ENCODE measurements at places on chromosomes 6 and 20.

- DNase-seq: no peak
These were observed 580.7 kb downstream of the KIF16B start for GRCh38 chr20:15992564-15992963.

DNA sequence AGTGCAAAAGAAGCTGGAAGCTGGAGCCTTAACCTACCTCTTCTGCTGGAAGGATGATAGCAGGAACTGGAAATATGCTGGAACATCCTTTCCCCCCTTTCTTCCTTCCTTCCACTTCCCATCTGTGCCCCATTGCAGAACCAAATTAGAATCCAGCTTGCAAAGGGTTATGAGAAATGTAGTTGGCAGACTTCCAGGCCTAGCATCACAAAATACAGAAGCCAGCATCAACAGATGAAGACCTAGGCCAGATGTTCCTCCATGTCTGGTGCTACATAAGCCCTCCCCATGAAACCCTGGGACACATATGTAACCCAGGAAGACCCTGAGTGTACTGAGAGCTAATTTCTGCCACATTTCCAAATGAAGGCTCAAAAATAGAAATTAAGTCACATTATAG, 40.0 kb upstream of the TFAP2B start:
- DNase-seq: no peak

DNA sequence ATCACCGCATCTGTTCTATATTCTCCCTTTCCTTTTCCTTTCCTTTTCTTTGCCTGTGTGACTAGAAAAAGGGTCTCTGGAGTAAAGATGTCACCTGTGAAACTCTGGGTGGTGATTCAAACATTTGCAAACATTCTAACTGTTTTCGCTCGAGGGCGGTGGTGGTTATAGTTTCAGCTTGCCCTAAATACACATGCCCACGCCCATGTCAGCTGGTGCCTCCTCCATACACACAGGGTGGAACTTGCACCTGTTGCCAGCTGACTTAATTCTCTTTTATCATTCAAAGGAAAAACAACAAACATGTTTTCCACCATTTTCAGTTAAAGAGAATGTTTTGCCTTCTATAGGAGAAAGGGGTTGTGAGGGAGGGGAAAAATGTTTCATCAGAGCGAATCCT, 381.9 kb upstream of the ARID1B start:
- DNase-seq: no peak

- DNase-seq: no peak
These were observed 3.2 kb downstream of the TTBK1 start for GRCh38 chr6:43246301-43247113.

- DNase-seq: no peak
These were observed 35.4 kb downstream of the NINL start for GRCh38 chr20:25549843-25550477.

DNA sequence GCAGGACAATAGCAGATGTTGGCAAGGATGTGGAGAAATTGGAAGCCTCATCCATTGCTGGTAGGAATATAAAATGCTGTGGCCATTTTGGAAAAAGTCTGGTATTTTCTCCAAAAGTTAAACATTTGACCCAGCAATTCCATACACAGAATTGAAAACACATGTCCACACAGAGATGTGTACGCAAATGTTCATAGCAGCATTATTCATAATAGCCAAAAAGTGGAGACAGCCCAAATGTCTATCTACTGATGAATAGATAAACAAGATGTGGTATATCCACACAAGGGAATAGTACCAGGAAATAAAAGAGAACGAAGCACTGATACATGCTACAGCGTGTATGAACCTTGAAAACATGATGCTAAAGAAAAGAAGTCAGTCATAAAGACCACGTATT, 40.5 kb downstream of the CFAP61 start:
- no peak for DNase-seq

DNA sequence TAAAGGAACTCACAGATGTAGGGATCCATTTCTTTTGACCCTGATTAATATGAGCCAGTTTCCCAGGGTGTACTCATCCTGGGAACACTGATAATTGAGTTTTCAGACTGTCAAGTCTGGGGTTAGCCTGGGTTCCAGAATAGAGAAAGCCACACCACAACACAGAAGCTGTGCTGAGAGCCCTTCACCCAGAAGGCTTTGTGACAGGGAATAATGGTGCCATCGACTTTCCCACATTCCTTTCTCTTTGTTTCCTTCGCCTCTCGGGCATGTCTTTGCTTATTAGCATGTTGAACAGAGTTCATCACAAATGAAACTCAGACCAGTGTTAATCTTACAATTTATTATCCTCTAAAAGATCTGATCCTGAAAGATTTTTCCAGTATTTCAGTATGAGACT, 95.0 kb downstream of the TCP11 start:
- DNase-seq: no peak

DNA sequence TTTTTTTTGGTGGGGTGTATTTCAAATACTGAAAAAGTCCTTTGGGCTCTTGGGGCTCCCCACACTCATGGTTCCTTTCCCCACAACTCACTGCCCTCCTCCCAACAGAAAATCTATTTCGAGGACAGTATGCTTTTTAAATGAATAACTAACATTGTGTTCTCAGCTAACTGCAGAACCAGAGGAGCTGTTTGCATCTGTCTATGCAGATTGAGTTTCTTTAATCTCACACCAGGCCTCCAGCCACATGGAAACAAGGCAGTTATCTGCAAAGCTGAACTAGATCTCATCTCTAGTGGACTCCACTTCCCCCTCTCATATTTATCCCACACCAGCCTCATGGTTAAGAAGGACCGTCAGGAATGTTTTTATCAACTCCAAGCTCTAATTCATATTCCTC, 955.1 kb downstream of the KIF16B start:
- DNase-seq: no peak

GRCh38 chr20:31679357-31680285, 41.9 kb downstream of the COX4I2 start:
- no peak for DNase-seq

GRCh38 chr6:154403788-154404187, 47.2 kb upstream of the IPCEF1 start:
- no peak for DNase-seq

DNA sequence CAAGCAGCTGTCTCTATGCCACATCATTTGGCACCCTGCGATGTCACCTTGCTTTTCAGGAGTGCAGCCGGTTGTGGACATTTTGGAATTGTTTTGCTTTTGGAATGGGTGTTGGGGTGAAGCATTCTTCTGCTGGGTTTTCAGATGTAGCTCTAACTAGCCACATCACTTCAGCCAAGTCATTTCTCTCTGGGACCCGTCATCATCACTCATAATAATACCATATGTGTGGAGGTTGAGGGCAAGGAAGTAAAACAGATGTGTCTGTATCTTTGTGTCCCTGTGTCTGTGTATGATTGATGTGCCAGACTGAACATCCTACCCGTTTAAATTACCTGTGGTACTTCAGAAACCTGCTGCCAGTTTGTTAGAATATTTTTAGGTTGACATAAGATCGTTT, 49.5 kb upstream of the TULP4 start:
- DNase-seq: no peak

DNA sequence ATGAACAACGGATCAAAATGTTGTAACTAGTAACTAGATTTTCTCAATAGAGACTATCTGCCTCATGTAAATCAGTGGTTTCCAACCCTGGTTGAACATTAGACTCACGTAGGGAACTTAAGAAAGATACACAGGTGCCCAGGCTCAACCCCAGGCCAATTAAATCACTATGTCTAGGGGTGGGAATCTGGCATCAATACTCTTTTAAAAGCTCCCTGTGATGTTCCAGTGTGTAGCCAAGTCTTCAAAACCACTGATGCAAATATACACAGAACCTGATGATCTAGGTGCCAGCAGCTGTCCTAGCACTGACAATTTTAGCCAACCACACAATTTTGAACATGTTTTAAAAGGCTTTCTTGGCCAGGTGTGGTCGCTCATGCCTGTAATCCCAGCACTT, 128.7 kb downstream of the TBC1D32 start:
- no peak for DNase-seq

GRCh38 chr6:142567461-142567860, 265.7 kb downstream of the ADGRG6 start:
- no peak for DNase-seq

GRCh38 chr6:63814459-63814858, 178.9 kb downstream of the PHF3 start:
- DNase-seq: no peak

DNA sequence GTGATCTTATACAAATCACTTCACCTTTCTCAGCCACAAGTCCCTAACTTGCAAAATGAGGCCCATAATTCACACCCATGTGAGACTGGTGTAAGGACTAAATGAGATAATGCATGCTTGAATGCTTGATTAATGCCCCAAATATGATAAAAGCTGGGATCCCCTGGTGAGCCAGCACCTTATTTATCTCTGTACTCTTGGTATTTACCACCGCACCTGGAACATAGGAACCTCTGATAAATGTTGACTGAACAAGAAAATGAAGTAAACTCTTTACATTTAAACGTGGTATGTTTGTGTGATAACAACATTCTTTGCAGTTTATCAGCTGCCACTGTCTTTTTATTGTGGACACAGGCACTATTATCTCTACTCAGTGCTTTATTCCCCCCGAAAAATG, 2.5 kb upstream of the APOBEC2 start:
- DNase-seq: no peak

DNA sequence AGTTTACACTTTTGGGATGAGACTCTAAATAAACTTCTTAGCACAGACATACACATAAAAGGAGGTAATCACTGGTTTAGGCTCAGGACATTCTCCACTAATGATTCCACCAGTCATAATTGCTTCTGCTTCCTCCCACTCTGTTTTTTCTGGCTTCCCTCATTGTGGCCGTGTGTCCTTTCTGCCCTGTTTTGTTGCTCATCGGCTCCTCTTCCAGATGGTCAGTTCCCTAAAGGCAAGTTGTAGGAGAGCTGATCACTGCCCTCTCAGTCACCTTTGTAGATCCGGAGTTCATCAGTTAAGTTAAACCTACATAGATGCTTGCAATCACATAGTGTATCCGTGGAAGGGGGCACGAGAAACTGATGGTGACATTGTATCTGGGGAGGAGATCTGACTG, 200.5 kb upstream of the ARG1 start:
- no peak for DNase-seq

DNA sequence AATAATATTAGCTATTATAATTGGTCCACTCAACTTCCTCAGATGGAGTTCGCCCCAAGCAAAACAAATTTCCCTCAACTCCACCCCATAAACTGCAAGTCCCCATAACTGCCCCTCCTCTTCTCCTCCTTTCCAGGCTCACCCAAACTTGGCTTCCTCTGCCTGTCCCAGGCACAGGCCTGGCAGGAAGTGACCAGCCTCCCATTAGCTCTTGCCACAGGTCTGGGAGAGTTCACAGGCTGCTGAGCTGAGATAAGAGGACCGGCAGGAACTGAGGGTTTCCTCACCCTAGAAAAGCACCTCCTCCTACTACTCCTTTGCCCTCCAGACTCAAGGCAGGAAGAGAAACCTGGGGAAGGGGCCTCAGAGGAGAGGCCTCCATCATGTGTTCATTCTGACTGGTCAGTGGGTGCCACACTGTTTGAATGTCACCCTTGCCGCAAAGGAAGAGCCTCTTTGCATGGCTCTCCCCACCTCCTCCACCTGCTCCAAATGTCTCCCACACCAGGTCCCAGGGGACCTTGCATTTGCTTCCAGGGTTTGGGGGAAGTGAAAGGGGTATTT, 24.5 kb upstream of the SMIM29 start:
- no peak for DNase-seq

- no peak for DNase-seq
These were observed 84.7 kb downstream of the PHACTR3 start for GRCh38 chr20:59688999-59689398.

DNA sequence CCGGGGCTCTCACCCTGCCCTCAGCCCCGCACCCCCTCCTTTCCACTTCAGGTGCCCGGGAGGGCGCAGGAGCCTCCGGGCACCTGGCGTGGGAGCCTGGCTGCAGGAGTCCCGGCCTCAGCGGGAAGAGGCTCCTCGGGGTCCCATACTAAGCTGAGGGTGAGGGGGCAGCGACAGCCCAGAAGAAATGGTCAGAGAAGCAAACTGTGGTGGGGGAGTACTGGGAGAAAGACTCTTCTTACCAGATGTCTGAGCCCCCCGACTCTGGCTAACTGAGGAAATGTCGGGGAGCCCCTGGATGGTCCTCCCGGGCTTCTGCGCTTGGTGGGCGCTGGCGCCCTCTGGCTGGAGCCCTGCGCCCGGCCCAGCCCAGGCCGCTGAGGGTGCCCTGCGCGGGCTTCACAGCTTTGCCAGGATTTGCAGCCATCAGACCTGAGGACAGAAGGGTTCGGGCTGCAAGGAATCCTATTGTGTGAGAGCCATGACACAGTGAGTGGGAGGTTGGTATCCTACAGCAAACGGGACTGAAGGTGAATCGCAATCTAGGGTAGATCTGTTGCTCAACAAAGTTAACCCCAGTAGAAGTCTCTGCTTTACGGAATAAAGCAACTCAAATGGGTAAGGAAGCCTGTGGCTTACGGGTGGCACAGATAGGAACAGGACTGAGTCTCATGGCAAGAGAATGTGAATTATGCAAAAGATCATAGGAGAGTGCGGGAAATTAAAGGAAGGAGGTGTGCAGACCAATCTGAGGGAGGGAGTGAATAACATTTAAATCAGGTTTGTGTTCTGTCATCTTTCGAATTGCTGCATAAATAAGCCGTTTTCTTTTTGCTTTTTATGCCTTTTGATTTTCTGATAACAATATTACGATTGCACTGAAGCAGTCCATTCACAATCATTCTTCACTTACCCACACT, 639 bp upstream of the RCAN2 start:
- DNase-seq: no peak

GRCh38 chr6:3325210-3325609, 66.5 kb downstream of the PSMG4 start:
- no peak for DNase-seq

- DNase-seq: no peak
These were observed 8.5 kb upstream of the TUBB2A start for GRCh38 chr6:3165631-3166534.

DNA sequence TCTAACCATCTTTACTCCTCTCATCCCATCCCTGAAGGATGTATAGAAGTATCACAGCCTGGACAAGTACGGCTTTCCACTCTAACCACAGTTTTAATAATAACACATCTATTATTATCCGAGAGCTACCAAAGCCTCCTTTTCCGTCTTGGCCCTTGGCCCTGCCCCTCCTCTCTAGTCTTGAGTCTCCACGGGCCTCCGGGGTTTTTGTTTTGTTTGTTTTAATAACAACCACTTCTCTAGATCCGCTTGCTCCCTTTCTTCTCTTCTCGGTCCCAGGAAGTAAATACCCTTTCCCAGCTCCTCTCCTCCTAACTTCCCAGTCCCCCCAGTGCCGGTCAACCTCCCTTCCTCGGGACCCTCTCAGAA, 661 bp downstream of the LCA5 start:
- no peak for DNase-seq

DNA sequence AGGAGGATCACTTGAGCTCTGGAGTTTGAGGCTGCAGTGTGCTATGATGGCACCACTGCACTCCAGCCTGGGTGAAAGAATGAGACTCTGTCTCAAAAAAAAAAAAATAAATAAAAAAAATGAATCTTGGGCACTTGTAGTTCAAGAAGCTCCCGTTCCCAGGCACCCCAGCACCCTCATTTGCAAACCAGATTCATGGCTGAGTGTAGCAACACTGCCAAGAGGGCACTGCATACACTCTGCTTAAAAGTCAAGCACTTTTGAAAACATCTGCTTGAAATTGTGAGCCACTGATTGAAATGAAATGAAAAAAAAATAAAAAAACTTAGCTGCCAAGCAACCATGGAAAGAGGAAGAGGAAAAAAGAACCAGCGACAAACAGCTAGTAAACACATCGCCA, 124.7 kb upstream of the SASH1 start:
- no peak for DNase-seq

GRCh38 chr6:155222506-155222905, 41.3 kb upstream of the CLDN20 start:
- no peak for DNase-seq

- no peak for DNase-seq
These were observed 59.0 kb downstream of the IGF2R start for GRCh38 chr6:160027931-160028330.
